ENCODE measurements at places on chromosomes 11 and 22.

GRCh38 chr11:78731027-78731426 is 156.4 kb upstream of the NARS2 start:
- DNase-seq = no peak

- DNase-seq = no peak
Observed at GRCh38 chr11:61587951-61588727, 7.3 kb upstream of the SYT7 start.

GRCh38 chr11:13343931-13344717 is 66.5 kb downstream of the BMAL1 start:
- DNase-seq = peak; percentile 81

- DNase-seq = no peak
Observed at GRCh38 chr11:78390809-78391208, 26.8 kb downstream of the GAB2 start.

GRCh38 chr11:84780689-84781293 is 846.4 kb downstream of the DLG2 start:
- peak; percentile 20 for DNase-seq

- no peak for DNase-seq
Observed at GRCh38 chr11:116853461-116854073, 16.1 kb upstream of the APOA1 start.

GRCh38 chr22:28894807-28895206 is 11.4 kb downstream of the ZNRF3 start:
- DNase-seq = no peak

DNA sequence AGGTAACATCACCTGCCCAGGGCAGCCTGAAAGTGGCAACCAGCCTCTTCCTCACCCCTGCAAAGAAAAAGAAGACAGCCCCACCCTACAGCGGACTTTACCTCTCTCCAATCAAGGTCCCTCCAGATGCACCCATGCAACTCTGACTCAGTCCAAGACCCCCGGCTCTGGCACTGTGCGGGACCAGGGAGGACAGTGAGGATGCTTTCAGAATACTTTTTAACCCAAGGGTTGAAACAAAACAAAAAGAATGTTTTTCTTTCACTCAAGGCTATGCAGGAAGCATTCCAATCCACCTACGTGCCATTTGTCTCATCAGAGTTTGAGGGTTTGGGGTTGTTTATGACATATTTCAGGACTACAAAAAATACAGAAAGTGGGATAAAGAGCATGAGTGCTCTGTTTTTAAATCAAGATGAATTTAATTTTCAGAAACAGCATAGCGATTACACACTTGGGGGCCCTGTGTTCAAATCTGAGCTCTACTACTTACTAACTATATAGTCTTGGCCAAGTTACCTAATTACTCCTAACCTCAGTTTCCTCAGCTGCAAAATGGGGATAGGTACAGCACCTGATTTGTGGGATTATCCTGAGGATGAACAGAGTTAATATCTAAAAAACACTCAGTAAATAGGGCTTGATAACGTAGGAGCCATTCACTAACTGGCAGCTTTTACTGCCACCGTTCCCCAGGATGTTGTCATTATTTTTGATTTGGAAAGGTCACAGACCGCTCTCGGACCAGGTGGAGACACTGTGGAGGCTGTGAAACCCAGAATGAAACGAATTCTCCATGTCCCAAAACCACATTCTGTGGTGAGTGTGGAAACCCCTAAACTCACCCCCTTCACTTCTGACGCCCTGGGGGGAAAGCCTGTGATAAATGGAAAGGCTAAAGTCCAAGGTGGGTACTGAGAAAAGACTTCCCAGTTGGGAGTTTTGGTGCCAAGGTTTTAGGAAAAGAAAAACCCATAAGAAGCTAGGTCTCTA is 5.6 kb downstream of the PLAAT3 start:
- no peak for DNase-seq

- DNase-seq = no peak
Observed at GRCh38 chr11:22177186-22177585, 15.7 kb upstream of the ANO5 start.

DNA sequence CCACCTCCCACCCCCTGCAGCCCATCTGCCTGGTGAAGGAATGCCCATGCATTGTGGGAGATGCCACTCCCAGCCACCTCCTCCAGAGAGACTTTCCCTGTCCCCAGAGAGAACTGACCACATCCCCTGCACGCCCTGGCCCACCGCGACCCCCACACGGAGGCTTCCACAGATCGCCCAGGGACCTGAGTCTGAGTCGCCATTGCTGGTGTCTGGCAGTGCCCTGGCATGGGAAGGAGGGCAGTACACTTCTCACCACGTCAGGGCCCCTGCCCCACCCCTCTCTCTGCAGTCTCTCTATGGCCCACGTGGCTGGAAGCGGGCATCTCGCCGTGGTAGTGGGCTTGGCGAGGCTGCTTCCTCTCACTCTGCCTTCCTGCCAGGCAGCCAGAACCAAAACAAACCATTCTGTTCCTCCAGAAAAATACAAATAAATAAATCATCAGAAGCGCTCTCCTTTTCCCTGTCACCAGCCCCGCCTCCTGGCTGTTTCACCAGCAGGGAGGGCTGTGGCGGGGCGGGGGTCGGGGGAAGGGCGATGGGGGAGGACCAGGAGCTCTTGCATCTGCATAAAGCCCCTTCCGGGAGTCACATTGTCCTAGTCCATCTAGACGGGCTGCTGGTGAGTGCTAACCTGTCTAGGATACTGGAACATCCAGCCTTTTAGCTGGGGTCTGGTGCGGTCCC is 20.9 kb downstream of the SHISAL1 start:
- DNase-seq = peak; percentile 50

DNA sequence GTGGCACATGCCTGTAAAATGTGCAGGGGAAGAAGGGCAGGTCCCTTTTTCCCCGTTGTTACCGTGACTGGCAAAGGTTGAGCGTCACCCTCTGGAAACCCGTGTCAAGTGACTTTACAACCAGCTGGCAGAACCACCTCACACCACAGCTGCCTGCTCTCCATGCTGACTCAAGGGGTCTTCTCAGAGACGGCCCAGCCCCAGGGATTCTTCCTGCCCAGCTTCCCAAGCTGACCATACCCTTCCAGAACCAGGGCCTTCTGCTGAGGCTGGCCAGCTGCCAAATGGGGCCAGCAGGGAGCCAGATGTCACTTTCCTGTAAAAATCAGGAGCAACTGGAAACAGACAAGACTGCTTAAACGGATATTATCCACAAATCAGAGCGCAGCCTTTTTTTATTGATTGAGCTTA is 6.3 kb downstream of the PC start:
- DNase-seq = no peak

- no peak for DNase-seq
Observed at GRCh38 chr22:25572708-25573171, 8.3 kb downstream of the GRK3 start.

GRCh38 chr11:64593156-64594105 is 2.4 kb downstream of the SLC22A12 start:
- no peak for DNase-seq

DNA sequence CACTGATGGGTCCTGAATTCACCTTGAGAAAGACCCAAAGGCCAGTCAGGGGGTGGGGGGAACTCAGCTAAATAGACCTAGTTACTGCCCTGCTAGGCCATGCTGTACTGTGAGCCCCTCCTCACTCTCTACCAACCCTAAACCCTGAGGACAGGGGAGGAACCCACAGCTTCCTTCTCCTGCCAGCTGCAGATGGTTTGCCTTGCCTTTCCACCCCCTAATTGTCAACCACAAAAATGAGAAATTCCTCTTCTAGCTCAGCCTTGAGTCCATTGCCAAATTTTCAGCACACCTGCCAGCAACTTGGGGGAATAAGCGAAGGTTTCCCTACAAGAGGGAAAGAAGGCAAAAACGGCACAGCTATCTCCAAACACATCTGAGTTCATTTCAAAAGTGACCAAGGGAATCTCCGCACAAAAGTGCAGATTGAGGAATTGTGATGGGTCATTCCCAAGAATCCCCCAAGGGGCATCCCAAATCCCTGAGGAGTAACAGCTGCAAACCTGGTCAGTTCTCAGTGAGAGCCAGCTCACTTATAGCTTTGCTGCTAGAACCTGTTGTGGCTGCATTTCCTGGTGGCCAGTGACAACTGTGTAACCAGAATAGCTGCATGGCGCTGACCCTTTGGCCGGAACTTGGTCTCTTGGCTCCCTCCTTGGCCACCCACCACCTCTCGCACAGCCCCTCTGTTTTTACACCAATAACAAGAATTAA is 2.4 kb upstream of the TTC36 start:
- no peak for DNase-seq
